ENCODE measurements at places on chromosomes 7 and 10. TPM values are rescaled to one million over a fixed set of nuclear protein-coding genes. Genes with fewer than 3 reads are reported as not detected.

- H3K4me3 ChIP-seq, result no peak overlapping the region
- no peaks in the 10 kb centered on the region for H3K27me3 ChIP-seq
- no peaks in the 10 kb centered on the region for H3K36me3 ChIP-seq
- no peaks in the 10 kb centered on the region for H3K4me1 ChIP-seq
Observed at GRCh38 chr7:94698275-94698674, 42.3 kb upstream of the SGCE start.

DNA sequence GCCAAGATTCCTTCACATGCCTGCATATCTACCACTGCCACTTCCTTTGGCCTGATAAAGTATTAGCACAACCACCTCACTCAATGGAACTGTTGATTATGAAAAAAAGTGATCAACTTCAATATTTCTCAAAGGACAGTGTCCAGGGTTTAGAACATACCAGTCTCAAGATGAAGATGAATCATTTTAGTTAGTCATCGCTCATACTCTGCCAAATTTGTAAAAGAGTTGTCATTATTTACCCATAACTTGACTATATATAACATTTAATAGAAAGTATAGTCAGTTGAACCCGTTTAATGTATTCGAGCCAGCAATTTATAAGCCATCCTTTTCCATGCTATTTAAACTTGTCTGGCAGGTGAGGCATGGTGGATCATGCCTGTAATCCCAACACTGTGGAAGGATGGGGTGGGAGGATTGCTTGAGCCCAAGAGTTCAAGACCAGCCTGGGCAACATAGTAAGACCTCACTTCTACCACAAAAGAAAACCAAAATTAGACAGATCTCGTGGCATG, 33.2 kb downstream of the SPAM1 start:
- no peaks in the 10 kb centered on the region for H3K27me3 ChIP-seq
- no peaks in the 10 kb centered on the region for H3K36me3 ChIP-seq
- no peaks in the 10 kb centered on the region for H3K4me1 ChIP-seq
- no peak overlapping the region for H3K4me3 ChIP-seq

DNA sequence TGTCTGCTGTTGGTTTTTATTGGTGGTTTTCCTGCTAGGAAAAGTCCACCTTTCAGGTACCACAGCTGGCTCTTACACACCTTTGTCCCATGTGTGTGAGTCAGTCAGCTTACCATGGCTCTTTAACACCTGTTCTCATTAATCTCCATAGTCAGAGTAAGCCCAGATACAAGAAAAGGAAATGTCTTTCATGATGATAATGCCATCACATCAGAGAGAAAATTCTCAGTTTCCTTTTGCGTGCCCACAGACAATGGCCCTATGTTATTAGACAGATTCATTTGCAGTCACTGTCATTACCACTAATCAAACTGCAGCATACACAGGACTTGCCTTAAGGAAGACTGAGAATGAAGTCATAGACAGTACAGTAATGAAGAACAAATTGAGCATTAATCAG, 1583.6 kb upstream of the LRRTM3 start:
- no peak for DNase-seq
- H3K36me3 ChIP-seq, result no peaks in the 10 kb centered on the region
- H3K27me3 ChIP-seq, result no peaks in the 10 kb centered on the region
- H3K4me1 ChIP-seq, result no peaks in the 10 kb centered on the region
- no peak overlapping the region for H3K4me3 ChIP-seq

GRCh38 chr7:107882766-107883165, 8.2 kb upstream of the DLD start:
- no peaks in the 10 kb centered on the region for H3K4me1 ChIP-seq
- H3K27me3 ChIP-seq, result no peaks in the 10 kb centered on the region
- DNase-seq, result no peak
- no peaks in the 10 kb centered on the region for H3K36me3 ChIP-seq
- no peak overlapping the region for H3K4me3 ChIP-seq
- no peak overlapping the region for H3K27ac ChIP-seq

DNA sequence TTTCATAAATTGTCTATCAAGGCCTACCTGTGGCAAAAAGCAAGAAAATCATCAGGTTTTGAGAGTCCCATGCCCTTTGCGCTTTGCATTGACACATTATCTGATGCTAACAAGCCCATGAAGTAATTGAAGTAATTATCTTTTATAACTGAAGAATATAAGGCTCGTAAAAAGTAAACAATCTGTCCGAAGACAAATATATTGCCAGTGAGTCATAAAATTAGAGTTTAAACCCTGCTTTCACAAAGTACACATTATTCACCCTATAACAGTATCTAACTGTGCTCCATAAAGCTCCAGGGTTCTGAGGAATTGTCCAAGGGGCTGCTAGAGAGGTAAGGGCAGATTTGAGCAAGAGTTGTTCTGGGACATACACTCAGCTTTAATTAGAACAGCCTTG, 102.3 kb upstream of the PPP1R3A start:
- H3K4me1 ChIP-seq, result no peaks in the 10 kb centered on the region
- H3K36me3 ChIP-seq, result no peaks in the 10 kb centered on the region
- no peak overlapping the region for H3K4me3 ChIP-seq

- H3K27me3 ChIP-seq, result no peaks in the 10 kb centered on the region
- no peak overlapping the region for H3K27ac ChIP-seq
- no peaks in the 10 kb centered on the region for H3K4me1 ChIP-seq
Observed at GRCh38 chr7:46859963-46860475, 721.9 kb downstream of the TNS3 start.

GRCh38 chr10:5896208-5897052, 6.4 kb downstream of the FBH1 start:
- peak overlapping the region; percentile 72 for H3K27ac ChIP-seq
- no peaks in the 10 kb centered on the region for H3K36me3 ChIP-seq
- H3K27me3 ChIP-seq, result no peaks in the 10 kb centered on the region
- H3K4me3 ChIP-seq, result no peak overlapping the region
- no peak for DNase-seq

DNA sequence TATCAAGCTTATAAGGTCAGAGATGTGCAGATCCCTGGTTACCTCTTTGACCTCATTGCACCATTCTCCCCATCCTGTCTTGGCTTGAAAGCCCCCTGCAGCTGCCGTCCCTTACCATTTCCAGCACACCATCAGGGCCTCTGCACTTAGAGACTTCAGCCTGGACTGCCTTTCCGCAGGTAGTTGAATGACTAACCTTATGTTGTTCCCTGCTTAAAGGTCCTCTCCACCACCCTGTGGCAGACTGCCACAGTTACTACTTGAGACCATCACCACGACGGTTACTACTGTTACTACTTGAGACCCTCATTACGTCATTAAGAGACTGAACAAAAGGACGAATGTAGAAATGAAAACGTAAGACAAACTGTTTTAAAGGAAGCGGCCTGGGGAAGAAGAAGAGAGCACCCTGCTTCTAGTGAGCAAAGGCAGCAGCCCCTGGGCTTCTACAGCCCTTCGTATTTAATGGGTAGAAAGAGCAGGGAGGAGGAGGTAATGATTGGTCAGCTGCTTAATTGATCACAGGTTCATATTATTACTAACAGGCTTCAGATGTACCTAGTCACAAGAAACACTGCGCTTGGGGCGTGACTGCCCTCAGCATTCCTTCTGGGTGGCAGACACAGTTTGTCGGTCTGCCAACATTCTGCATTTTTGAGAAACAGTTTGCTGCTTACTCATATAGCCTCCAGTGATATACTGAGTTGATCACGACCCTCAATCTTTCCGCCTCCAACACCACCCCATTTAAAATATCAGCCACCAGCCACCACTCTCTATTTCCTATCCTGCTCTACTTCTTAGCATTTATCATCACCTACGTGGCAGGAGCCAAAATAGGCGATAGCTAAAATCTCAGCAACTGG, 74.1 kb upstream of the PARD3 start:
- H3K27me3 ChIP-seq, result no peaks in the 10 kb centered on the region
- no peak overlapping the region for H3K4me3 ChIP-seq
- H3K36me3 ChIP-seq, result no peaks in the 10 kb centered on the region
- H3K27ac ChIP-seq, result no peak overlapping the region
- no peaks in the 10 kb centered on the region for H3K4me1 ChIP-seq
- no peak for DNase-seq

- DNase-seq, result peak; percentile 25
- H3K4me1 ChIP-seq, result no peaks in the 10 kb centered on the region
- peak overlapping the region; percentile 15 for H3K4me3 ChIP-seq
Observed at GRCh38 chr7:122914812-122915211, 28.6 kb upstream of the CADPS2 start.

- no peak overlapping the region for H3K4me3 ChIP-seq
- no peaks in the 10 kb centered on the region for H3K36me3 ChIP-seq
- no peak for DNase-seq
- H3K4me1 ChIP-seq, result no peaks in the 10 kb centered on the region
- no peaks in the 10 kb centered on the region for H3K27me3 ChIP-seq
Observed at GRCh38 chr10:62618576-62619412, 185.7 kb upstream of the ADO start.

DNA sequence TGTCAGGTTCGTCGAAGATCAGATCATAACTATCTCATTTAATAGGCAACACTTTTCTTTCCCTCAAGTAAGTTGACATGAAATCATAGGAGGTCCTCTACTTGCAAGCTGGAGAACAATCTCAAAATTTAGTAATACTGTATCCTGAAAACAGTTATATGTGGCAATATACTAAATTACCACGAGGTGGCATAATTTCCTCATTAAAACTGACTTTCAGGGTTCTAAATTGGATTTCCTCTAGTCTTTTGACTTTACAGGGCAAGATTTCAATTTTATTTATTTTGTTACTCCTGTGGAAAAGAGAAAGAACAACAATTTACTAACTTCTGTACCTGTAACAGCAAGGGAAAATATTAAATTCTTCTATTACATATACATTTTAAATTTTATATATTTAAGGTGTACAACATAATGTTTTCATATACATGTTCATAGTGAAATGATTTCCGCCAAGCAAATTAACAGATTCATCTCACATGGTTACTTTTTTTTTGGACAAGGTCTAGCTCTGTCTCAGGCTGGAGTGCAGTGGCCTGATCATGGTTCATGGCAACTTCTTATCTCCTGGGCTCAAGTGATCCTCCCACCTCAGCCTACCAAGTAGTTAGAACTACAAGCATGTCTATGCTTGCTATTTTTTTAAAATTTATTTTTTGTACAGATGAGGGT, 53.4 kb upstream of the CYP2C18 start:
- no peak for DNase-seq
- H3K27me3 ChIP-seq, result no peaks in the 10 kb centered on the region
- H3K36me3 ChIP-seq, result no peaks in the 10 kb centered on the region
- H3K4me1 ChIP-seq, result no peaks in the 10 kb centered on the region

DNA sequence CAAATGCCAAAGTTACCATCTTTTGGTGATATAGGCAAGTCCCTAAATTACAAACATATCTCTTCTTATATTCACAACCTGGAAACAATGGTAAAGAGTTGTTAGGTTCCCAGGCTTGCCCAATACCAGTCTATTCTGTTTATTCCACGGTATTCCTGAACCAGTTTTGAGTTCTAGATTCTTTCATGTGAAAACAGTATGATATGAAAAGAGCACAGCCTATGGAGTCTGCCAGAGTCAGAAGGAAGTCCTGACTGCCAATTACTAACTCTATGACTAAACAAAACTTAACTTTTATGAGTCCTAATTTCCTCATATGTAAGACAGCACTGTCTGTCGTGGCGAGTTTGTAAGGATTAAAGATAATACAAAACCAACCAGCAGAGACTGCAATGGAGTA, 5.6 kb downstream of the ABI1 start:
- no peak overlapping the region for H3K27ac ChIP-seq
- H3K27me3 ChIP-seq, result no peaks in the 10 kb centered on the region
- H3K36me3 ChIP-seq, result no peaks in the 10 kb centered on the region
- DNase-seq, result no peak

DNA sequence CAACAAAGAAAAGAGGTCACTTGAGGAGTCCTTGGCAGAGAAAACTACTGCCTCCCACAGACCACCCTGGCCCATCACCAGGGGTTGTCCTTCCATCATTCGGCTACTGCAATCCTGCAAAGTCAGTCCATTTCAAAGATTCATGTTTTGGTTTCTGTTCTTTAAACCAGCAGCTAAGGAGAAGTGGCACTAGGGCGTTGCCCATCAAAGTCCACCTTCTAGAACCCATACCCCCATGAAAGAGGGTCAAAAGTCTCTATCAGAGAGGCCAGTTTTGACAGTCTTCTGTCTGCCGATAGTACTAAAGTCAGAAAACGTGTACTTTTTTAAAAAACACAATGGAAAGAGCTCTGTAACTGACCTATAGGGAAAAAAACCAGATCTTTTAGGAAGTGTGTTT, 14.4 kb downstream of the CCDC6 start:
- no peaks in the 10 kb centered on the region for H3K36me3 ChIP-seq

GRCh38 chr10:15419279-15419874, 48.3 kb upstream of the FAM171A1 start:
- H3K27me3 ChIP-seq, result no peaks in the 10 kb centered on the region
- peak; percentile 62 for DNase-seq
- H3K36me3 ChIP-seq, result no peaks in the 10 kb centered on the region
- no peak overlapping the region for H3K4me3 ChIP-seq
- no peaks in the 10 kb centered on the region for H3K4me1 ChIP-seq
- H3K27ac ChIP-seq, result no peak overlapping the region

- H3K27ac ChIP-seq, result no peak overlapping the region
- H3K4me1 ChIP-seq, result no peaks in the 10 kb centered on the region
- H3K4me3 ChIP-seq, result no peak overlapping the region
- H3K36me3 ChIP-seq, result no peaks in the 10 kb centered on the region
Observed at GRCh38 chr10:36717118-36717517, 408.3 kb upstream of the ANKRD30A start.

DNA sequence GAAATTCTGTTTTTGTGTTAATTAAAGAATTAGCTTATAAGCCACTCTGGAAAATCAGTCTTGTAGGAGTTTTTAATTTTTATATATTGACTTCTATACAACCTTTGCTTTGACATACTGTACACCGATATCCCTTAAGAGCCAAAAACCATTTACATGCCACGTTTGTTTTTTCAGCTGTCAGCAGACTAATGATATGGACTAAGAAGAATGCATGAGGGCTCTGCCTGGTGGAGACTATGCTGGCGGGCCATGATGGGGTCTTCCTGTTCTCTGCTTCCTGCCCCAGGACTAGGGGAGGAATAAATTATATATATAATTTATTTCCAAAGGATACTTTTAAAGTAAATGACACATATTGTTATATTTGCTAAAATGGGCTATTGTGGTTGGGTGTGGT, 96.3 kb downstream of the CDK14 start:
- no peak for DNase-seq
- no peaks in the 10 kb centered on the region for H3K4me1 ChIP-seq
- H3K27me3 ChIP-seq, result no peaks in the 10 kb centered on the region
- no peak overlapping the region for H3K27ac ChIP-seq
- no peaks in the 10 kb centered on the region for H3K36me3 ChIP-seq

- H3K4me1 ChIP-seq, result no peaks in the 10 kb centered on the region
- no peaks in the 10 kb centered on the region for H3K27me3 ChIP-seq
- no peak overlapping the region for H3K4me3 ChIP-seq
Observed at GRCh38 chr7:6359021-6359420, 86.6 kb upstream of the CYTH3 start.

- H3K4me3 ChIP-seq, result no peak overlapping the region
- H3K27me3 ChIP-seq, result no peaks in the 10 kb centered on the region
- H3K4me1 ChIP-seq, result no peaks in the 10 kb centered on the region
- H3K36me3 ChIP-seq, result no peaks in the 10 kb centered on the region
Observed at GRCh38 chr7:51666751-51667150, 350.1 kb upstream of the COBL start.

The SPDYE6 gene
- 5.2 TPM for total RNA-seq

The FEZF1 gene
- total RNA-seq, result 3.1 TPM

The CACUL1 gene
- 62.6 TPM for total RNA-seq

The MEIG1 gene
- 3.6 TPM for total RNA-seq

The RBM20 gene
- 5.3 TPM for total RNA-seq

The RSBN1L gene
- total RNA-seq, result 40.1 TPM

The RADIL gene
- 25.6 TPM for total RNA-seq

The PRKCQ gene
- total RNA-seq, result 3.0 TPM

The ELAPOR2 gene
- total RNA-seq, result 7.8 TPM

The FAM180A gene
- 2.7 TPM for total RNA-seq
